M059J (cell line): ENCODE measurements at places on chromosomes 5 and 9.

GRCh38 chr5:177444106-177445051 lies 2.2 kb upstream of the PRR7 start:
- no peak for DNase-seq

- DNase-seq, result peak; percentile 24
Observed at GRCh38 chr5:126808521-126808988, 31.6 kb downstream of the LMNB1 start.

DNA sequence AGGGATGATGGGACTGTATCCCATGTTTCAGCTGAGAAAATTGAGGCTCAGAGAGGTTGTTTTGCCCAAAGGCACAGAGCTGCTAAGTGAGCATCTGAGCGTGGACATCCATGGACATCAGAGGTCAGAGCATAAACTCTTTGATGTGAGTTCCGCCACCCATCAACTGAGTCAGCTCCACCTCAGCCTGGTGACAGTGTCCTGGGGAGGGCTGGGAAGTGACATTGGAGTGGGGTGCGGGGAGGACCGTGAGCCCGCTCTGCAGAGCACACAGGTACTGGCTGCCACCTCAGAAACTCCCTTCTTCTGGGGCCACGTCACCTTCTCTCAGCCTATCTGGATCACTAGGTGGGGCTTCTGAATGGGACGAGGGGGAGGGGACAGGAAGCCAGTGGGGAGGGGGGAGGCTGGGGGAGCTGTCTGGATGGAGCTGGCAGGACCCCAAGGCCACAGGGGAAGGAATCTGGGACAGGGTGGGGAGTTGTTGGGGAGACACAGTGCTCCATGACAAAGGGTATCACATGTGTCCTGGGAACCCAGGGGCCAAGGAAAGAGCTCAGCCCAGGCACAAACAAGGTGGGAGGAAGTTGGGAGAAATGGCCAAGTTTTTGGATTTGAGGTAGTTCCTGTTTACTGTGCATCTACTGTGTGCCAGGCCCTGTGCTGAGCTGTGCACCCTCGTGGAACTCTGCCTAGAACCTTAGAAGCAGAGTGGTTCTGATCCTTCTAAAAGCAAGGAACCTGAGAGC lies 2.5 kb downstream of the LAMC3 start:
- DNase-seq, result no peak

DNA sequence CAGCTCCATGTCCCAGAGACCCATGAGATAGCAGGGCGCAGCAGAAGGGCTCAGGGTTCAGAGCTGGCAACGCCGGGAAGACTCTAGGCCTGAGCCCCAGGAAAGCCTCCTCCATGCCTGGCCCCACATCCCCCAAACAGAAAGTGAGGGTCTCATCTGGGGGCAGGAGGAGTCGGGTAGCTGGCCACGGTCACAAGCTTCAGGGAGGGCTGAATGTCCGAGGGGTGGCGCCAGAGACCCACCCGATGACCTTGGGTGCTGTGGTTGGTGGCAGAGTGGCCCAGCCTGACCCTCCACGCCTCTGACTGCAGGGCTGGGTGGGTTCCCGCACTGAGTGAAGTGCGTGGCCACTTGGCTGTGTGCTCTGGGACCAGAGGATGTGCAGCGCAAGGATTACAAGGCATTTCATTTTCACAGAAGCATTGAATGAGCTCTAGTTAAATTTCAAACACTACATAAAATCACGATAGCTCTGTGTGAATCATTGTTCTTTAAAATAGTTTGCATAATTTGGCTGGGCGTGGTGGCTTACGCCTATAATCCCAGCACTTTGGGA lies 3.0 kb downstream of the C8G start:
- DNase-seq, result peak; percentile 43

DNA sequence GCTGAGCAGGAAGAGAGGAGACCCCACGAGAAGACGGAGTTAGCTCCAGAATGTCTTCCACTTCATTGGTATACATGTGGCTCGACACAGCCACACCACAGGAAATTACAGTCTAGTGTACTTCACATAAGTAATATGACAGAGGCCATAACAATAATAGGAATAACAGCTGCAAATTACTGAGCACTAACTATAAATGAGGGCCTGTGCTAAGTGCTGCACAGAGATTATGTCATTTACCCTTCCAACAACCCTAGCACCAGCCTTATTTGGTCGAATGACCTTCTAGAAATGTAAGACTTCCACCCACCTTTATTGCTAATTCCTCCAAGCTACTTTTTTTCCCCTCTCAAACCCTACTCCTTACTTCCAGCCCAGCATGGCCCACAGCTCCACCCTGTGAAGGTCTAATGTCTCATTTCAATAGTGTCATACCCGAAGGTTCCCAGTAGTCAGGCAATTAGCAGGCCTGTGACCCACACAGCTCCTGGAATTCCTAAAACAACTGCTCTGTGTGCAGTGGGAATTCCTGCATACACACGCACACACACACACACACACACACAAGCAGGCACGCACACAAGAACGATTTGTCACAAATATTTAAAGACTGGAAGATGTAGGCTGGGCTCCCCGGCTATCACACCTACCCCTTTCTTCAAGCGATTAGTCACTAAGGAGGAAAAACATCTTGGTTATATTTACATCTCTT lies 134.5 kb downstream of the FRMD3 start:
- DNase-seq, result peak; percentile 23

DNA sequence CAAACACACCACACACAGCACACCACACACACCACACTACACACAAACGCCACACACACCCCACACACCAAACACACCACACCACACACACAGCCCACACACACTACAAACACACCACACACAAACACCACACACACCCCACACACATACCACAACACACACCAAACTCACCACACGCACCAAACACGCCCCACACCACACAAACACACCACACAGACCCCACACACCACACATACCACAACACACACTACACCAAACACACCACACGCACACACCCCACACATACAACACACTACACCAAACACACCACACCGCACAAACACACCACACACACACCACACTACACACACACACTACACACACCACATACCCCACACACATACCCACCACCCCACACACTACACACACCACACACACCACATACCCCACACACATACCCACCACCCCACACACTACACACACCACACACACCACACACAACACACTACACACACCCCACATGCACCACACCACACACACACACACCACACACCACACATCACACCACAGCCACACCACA lies 151.2 kb downstream of the ERCC6L2 start:
- no peak for DNase-seq

DNA sequence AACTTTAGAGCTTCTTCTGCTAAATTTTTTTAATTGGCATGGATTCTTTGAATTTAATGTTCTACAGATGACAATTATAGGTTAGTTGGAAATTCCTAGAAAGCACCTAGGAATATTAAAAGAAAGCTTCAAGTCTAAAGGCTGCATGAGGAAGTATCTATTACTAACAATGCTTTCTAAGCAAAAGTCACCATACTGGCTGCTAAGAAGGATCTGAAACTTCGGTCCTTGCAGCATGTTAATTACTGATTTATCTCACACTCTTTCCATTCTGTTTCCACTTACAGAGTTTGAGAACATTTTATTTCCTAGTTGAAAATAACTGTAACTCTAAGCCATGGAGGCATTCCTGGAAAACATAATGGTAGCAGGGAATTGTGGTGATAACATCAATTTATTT lies 8.4 kb downstream of the SEMA6A start:
- DNase-seq, result no peak

DNA sequence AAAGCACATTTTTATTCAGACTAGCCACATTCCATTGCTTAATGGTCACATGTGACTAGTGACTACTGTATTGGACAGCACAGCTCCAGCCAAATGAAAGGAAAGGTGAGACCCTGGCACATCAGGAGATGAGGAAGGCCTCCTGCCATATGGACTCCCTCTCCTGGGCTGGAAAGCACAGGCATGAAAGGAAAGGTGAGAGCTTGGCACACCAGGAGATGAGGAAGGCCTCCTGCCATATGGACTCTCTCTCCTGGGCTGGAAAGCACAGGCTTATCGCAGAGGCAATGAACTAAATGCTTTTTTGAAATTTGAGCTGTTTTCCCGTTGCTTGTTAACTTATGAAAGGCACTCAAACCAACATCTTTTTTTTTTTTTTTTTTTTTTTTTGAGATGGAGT lies 144.8 kb upstream of the SLC12A2 start:
- no peak for DNase-seq

DNA sequence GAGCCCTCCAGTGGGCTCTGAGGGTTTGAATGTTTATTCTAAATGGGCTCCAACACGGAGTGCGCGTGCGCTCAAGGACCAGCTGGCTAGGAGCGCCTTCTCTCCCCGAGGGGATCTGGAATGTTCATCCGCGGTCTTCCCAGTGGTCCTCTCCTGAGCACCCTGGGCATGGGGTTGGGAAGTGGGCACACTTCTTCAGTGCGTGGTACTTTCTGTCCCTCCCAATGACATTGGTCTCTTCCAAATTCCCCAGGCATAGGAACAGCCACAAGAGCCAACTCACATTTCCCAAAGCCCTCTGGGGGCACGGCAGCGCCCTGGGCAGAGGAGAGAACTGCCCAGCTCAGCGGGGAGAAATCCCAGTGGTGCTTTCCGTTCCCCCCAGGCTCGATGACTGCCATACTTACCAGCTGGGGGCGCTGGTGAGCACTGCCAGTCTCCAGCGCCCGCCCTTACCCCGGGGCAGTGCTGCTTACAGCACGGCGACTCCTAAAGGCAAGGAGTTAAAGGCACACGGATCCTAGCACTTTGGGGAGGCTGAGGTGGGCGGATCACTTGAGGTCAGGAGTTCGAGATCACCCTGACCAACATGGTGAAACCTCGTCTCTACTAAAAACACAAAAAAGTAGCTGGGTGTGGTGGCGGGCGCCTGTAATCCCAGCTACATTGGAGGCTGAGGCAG lies 29.9 kb upstream of the OBP2B start:
- peak; percentile 16 for DNase-seq

GRCh38 chr9:89993678-89994630 lies 389.1 kb downstream of the GADD45G start:
- DNase-seq, result no peak

GRCh38 chr5:112372543-112372942 lies 46.5 kb downstream of the EPB41L4A start:
- DNase-seq, result no peak

DNA sequence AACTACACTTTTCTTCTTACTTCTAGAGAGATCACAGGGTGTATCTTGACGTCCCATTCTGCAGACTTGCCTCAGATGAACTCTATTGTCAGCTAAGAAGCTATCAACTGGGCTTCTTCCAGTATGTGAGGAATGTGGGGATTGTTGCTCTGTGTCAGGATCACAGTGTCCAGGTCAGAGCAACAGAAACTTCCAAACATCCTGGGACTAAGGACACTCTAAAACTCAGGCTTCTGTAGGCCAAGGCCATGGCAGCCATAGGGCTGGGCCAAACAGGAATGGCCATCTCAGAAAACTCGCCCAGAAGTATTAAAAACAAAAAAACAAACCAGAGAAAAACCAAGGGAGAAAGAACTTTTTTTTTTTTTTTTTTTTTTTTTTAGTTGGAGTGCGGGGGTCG lies 210.0 kb upstream of the CLINT1 start:
- DNase-seq, result no peak

- no peak for DNase-seq
Observed at GRCh38 chr5:173733021-173733420, 116.6 kb upstream of the BOD1 start.

DNA sequence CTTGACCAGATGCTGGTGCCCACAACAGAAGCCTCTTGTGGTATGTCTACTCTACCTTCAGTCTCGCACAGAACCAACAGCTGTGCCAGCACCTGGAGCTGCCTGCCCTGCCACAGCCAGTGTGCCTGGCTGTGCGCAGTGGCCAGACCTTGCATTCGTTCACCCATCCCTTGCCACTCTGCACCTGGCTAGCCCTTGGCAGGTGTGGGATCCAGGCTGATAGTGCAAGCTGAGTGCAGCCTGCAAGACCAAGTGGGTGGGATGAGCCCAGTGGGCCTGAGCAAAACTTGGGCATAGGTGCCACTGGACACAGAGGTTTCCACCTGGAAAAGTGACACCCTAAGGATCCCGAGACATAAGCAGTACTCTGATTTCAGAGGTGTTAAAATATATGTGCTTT lies 108.2 kb downstream of the ST8SIA4 start:
- DNase-seq, result no peak

DNA sequence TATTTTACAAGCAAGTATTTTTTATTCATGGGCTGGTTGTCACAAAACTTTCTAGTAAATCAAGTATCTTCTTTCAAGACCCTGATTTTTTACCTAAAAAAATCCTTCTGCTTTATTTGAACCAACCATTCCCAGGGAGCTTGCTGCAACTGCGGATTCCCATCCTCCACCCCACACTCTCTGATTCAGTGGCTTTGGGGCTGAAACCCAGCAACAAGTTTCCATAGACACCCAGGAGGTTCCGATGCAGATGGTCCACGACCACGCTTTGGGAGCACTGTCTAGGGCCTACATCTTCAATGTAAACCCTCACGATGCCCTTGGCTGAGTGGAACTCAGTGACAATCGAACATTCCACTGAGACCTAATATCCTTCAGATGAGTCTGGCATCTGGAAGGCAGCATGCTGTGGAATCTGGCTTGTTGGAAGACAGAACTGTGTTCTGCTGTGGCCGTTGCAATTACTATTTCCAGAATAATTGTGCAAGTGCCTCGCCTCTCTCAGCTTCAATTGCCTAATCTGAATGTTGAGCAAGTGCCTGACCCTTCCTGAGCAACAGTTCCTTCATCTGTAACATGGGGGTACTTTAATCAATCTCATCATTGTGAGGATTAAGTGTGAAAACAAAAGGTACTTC lies 105.1 kb downstream of the INSYN2B start:
- no peak for DNase-seq

GRCh38 chr9:1490341-1491232 lies 440.4 kb downstream of the DMRT2 start:
- peak; percentile 5 for DNase-seq

DNA sequence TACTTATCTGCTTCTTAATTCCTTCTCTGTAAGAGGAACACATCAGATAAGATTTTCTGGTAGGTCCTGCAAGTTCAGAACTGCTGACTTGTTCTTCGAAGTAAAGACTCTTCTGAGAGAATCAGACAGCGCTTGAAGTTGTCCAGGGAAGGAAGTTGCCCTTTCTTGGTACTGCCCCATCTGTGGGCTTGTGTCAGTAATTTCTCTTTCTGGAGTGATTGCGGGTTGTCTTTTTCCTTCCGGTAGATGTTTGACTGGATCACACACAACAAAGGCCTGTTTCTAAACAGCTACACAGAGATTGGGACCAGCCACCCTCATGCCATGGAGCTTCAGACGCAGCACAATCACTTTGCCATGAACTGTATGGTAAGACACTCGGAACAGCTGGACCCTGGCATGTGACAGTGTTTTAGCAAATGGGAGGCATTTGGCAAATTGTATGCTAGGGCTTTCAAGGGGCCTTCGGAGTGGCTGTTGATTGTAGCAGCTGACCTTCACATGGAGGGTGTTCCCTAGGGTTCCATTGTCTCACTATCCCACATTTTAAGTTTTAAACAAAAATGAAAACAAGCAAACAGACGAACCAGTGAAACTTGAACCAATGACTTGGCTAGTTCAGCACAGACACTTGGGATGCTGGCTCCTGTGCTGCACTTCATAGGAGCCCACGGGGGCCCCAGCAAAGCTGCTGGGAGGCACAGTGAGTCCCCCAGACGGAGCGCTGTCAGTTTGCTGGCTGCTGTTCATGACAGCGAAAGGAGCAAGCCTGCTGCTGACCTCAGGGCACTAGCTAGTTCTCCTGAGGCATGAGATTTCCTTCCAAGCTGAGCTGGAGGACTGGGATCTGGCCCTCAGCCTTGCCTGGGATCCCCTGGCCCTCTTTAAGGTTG lies 149.9 kb downstream of the TRIO start:
- no peak for DNase-seq
